ENCODE measurements at places on chromosomes 3 and 15.

- DNase-seq, result no peak
Measured at GRCh38 chr15:79115986-79116665, 25.5 kb upstream of the RASGRF1 start.

DNA sequence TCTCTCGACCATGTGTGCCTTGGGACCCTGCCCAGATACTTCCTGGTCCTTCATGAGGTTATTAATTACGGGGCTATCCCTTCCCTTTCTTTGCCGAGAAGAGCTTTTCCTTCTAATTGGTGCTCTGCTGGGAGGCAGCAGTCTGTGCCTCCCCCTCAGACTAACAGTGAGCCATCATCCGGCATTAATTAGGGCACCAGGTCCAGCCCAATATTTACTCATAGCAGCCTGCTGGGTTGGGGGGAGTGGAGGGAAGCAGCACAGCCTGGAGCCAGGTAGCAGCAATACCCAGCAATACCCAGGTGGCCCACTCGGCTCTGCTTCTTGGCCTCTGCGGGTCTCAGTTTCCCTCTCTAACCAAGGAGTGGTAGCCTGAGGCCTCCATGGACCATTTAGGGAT is 20.1 kb downstream of the CACNA2D2 start:
- DNase-seq, result no peak

- DNase-seq, result no peak
Measured at GRCh38 chr15:39202641-39203040, 378.2 kb upstream of the THBS1 start.

- no peak for DNase-seq
Measured at GRCh38 chr15:54273928-54274327, 295.7 kb downstream of the UNC13C start.

- no peak for DNase-seq
Measured at GRCh38 chr15:74338676-74339075, 28.8 kb downstream of the CYP11A1 start.

- DNase-seq, result no peak
Measured at GRCh38 chr3:21902956-21903355, 151.9 kb upstream of the ZNF385D start.

DNA sequence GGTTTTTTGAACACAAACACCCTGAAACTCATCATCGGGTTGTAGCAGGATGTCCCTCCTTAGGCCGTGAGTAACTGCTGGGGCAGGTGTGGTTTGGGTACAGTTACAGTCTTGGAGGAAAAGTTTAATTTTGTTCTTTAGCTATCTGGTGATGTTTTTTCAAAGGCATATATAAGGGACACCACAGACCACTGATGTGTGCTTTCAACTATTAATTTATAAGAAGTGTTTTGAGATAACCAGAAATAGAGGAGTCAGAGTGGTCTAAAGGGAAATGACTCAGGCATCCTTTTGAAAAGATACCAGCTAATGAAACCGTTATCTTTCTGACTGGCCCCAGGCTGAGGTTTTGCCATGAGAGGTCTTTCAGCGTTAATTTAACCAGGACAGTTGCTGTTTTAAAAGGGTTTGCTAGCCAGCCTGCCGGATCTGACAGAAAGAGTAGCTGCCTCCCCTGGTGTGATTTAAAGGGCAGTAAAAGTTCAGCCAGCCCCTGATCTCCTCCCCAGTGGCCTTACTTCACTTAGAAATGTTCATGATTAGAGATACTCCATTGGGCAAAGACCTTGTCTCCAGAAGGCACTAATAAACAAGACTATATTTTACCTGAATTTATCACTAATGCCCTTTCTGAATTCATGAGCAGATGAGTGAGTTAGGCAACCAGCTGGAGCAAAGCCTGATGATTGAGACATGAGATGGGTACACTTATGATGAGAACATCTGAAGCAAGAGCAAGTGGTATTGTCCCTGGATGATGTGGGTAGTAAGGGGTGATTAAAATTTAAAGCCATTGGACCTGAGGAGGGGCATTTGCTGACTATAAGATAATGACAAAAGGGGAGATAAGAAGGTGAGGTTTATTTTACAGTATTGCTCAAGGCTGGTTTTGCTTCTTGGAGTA is 482.5 kb upstream of the TBL1XR1 start:
- DNase-seq, result no peak

GRCh38 chr3:25655659-25656058 is 9.0 kb downstream of the TOP2B start:
- no peak for DNase-seq

- DNase-seq, result no peak
Measured at GRCh38 chr3:172079326-172079976, 40.1 kb downstream of the FNDC3B start.

- DNase-seq, result no peak
Measured at GRCh38 chr15:96948981-96949380, 618.5 kb downstream of the NR2F2 start.

DNA sequence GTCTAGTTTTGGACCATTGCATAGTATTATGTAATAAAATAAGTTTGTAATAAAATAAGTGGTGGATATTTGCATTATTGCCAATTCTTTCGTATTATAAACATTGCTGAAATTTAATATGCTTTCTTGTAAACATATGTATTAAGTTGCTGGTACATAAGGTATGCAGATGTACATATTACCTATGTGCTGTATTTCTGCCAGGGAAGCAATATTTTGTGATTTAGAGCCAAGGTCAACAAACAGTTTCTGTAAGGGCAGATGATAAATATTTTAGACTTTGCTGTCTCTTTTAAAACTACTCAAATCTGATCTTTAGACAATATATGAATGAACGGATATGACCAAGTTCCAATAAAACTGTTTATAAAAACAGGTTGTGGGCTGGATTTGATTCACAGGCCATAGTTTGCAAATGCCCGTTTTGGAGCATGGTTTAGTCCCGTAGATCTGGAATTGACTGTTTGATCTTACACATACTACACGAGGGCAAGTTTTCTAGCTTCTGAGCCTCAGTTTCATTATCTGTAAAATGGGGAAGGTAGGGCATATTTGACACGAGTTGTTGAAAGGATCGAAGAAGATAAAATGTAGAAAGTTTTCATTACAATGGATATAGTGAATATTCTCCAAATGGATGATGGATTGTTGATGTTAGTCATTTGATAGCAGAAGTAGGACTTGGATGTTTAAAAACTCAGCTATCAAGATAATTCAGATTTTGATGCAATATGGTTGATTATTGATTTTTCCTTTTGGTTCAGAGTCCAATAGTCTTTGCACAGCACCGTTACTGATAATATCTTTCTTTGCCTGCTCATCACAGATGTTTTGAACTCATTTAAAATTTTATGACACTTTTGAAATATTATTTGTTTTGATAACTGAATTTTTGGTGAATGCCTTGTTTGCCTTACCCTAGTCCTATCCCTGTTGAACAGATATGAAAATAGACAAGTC is 394.6 kb downstream of the FEZF2 start:
- no peak for DNase-seq

DNA sequence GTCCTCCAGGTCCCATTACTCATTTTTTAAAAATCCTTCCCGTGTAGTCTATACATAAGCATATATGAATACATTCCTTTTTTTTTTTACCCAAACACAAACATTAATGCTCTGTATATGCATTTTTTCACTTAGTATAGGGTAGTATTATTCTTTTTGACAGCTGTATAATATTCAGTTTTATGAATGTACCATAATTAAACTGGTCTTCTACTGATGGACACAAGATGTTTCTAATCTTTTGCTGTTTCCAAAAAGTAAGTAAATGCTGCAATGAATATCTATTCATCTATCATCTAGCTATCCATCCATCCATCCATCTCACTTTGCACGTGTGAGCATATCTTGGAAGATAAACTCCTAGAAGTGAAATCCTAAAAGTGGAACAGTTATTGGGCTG is 110.8 kb downstream of the IGF2BP2 start:
- no peak for DNase-seq

GRCh38 chr15:67745073-67746006 is 80.0 kb upstream of the SKOR1 start:
- no peak for DNase-seq

GRCh38 chr15:70754862-70755261 is 8.5 kb downstream of the UACA start:
- no peak for DNase-seq

DNA sequence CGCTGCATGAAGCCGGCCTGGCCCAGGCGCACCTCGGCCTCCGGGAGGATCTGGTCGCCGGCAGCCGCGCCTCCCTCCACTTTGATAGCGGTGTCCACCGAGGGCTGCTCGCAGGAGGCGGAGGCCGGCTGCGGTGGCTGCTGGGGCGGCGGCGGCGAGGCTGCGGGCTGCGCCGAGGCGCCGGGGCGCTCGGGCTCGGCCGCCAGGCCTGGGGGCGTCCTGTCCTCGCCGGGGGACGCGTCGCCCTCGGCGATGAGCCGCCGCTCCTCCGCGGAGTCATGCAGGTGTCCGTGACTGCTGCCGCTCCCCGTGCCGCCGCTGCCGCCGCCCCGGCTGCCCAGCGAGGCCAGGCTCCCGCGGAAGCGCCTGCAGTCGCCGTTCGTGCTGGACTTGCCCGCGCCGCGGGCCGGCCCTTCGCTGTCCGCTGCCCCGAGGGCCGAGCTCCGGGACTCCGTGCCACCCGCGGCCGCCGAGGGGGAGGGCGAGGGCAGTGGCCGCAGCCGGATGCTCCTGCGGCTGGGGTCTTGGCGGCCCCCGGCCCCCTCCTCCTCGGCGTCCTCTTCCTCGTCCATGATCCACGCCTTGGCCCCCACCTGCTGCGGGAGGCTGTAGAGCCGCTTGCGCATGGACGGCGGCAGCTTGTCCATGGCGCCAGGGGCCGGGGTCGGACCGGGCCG is 996 bp downstream of the HCN4 start:
- DNase-seq, result no peak

DNA sequence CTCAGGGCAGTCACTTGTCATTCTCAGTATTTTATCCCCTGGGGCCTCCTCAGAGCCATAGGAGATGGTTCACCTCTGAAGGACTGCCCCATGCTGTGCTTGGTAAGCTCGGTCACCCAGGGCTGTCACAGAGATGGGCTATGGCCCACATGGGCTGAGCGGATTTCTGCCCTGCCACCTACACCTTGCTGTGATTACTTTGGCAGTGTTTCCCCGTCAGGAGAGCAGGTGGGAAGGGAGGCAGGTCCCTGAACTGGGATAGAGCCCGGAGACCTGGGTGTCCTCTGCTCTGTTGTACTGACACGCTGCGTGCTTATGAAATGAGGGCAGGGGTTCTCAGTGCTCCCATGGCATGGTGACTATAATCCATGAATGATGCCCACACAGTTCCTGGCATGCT is 48.9 kb downstream of the APBA2 start:
- DNase-seq, result no peak

GRCh38 chr3:187738331-187739093 is 6.8 kb downstream of the BCL6 start:
- DNase-seq, result peak; percentile 45

DNA sequence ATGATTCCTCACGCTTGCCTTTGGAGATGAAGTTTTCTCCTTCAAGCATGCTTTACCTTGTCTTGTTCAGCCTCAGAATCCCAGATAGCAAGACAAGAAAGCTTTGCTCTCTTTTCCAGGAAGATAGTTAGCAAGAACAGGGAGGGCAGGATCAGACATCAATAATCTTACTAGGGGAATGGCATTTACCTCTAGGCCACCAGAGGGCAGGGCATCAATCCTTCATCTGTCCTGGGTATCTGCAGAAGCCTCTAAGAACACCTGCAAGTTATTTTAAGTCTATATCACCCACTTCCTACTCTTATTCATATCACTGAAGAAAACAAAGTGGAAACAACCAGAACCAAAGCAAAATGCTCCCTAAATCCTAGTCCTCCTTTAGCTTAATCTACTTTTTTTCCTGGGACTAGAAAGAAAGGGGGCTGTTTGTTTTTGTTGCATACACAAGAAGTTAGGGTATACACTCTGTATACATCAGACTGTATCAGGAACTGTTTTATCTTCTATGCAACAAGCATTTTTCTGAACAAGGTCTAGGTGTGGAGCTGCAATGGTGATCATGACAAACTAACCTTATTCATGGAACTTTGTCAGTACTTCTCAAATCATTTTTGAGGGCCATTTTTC is 862.5 kb downstream of the CADM2 start:
- DNase-seq, result no peak

DNA sequence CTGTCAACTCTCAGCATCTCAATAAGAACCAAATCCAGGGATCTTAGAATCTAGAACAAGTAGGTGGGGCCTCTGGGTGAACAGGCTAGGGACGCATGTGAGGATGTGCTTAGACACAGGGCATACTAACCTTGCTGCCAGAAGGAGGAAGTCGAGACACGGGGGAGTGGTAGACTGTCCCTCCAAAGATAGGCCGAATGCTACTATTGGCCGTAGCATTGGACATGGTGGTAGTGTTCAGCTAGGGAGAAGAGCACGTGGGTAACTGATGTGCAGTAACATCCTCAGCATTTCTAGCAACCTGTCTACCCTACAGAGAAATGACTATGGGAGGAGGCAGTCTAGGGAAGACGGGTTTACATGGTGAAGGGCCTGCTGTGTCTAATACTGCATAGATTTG is 15.6 kb downstream of the RCCD1 start:
- DNase-seq, result no peak
